GM12878 (cell line): ENCODE measurements at places on chromosomes 2 and 18. TPM values are rescaled to one million over a fixed set of nuclear protein-coding genes. Genes with fewer than 3 reads are reported as not detected.

GRCh38 chr2:3433776-3434400 is 54.4 kb downstream of the TRAPPC12 start:
- no peak for DNase-seq

DNA sequence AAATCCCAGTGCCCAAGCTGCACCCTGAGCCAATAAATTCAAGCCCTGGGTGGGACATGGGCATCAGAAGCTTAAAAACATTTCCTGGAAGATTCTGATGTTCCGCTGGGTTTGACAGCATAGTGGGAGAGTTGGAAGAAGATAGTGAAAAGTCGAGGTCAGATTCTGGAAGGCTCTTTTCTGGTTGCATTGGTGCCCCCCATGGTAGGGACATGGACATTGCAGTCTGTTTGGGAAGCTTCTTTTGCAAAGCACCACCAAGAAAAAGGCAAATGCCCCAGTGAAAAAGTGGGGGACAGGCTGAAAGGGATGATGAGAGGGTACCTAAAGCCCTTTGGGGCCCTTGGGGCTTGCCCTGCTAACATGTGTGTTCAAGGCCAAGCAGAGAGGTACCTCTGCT is 21.0 kb downstream of the MERTK start:
- no peak for DNase-seq

The MTX2 gene
- polyA plus RNA-seq: 64.8 and 66.2 TPM in 2 replicates

The EML6 gene
- 0.42 and 0.67 TPM in 2 replicates for polyA plus RNA-seq

The SLC38A11 gene
- polyA plus RNA-seq: not detected in 2 replicates
